ENCODE measurements at places on chromosomes 12 and 14.

- DNase-seq, result no peak
Observed at GRCh38 chr12:64125913-64126312, 96.2 kb downstream of the KICS2 start.

- no peak for DNase-seq
Observed at GRCh38 chr12:56596815-56597214, 33.3 kb downstream of the BAZ2A start.

GRCh38 chr12:63093084-63093483 is 57.9 kb downstream of the AVPR1A start:
- no peak for DNase-seq

DNA sequence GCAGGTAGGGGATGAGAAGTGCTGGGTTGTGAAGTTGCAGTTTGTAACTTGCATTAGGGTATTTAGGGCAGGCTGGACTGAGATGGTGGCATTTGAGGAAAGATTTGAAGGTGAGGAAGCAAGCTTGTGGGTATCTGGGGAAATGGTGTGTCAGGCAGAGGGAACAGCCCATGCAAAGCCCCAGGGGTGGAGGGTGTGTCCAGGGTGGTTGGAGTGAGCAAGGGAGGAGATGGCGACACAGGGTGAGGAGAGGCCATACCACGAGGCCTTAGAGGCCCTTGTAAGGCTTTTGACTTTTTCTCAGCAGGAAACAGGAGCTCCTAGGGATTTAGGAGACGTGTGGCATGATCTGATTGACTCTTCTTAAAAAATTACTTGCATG is 136.9 kb downstream of the NUAK1 start:
- no peak for DNase-seq

- no peak for DNase-seq
Observed at GRCh38 chr14:66746316-66747006, 238.5 kb downstream of the GPHN start.

DNA sequence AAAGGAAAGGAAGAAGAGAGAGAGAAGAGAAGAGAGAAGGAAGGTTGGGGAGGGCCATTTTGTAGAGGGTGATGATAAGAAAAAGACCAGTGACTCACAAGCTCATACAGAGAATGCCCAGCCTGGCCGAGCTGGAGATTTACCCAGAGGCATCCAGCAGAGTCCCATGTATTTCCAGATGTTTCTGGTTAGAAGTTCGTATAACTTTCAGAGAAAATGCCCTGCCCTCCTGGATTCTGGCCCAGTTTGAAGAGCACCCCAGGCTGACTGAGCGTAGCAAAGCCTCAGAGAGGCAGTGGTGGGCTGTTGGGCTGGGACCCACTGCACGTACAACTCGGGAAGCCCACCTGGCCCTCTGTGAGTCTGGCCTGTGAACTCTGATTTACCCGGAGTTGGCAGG is 221.8 kb downstream of the SLC41A2 start:
- no peak for DNase-seq

GRCh38 chr12:118959985-118960560 is 21.3 kb upstream of the SRRM4 start:
- no peak for DNase-seq

- no peak for DNase-seq
Observed at GRCh38 chr14:67549734-67550133, 16.6 kb downstream of the PLEKHH1 start.

DNA sequence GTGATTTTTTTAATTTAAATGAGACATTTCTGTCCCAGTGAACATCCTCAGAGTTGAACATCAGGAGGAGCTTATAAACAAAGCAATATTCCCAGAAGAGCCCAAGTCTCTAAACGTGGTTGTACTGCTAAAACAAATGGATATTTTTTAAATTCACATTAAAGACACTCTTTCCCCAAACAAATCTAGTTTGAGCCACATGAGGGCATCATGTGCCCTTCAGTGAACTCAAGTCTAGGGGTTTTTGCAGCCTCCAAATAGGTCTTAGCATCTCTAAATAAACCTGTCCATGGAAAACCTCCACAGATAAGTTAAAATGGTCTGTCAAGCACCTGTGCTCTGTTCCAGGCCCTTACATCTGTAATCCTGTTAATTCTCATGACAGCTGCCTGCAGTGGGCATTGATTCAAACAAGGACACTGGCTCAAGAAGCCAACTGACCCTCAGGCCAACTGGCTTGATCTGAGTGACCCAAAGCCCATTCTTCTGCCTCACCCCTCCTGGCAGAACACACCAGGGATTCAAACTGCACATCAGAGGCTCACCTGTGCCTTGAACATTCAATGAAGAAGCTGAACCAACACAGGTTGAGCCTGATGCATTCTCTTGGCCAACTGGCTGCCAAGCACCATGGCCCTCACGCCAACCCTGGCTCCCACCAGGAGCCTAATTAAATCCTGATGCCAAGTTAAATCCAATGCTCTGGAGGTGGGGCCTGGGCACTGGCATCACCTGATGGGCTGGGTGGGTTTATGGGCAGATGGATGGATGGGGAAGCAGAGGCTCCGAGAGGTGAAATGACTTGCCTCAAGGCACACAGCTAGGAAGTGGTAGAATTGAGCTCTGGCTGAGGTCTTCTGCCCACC is 8.6 kb downstream of the ISCU start:
- no peak for DNase-seq

GRCh38 chr14:72350215-72350614 is 418.0 kb downstream of the RGS6 start:
- no peak for DNase-seq

DNA sequence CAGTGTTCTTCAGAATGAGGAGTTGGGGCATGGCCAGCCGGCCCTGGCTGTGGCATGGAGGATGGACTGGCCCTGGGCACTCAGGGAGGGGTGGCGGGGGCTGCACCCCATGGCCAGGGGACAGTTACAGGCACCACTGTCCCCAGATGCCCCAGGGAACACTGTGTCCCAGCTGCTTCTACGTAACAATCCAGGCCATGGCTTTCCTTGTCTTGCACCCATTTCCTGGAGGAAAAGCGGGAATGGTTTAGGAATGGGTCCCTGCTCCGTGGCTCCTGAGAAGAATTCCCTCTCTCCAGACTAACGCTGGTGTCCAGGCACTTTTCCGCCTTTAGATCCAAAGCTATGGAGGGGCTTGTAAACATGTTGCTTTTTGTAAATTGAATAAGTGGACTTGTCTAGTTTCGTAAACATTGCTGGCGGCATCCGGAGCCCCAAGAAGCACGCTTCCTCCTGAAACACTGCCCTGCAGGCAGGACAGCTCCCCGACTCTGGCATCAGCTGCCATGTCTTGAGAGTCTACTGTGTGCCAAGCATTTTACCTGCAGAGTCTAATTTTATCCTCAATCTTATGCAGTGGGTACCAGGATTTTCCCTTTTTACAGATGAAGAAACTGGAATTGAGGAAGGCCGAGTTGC is 238.3 kb downstream of the SLC41A2 start:
- no peak for DNase-seq

GRCh38 chr12:59005193-59005955 is 85.1 kb upstream of the LRIG3 start:
- no peak for DNase-seq

GRCh38 chr12:42486407-42486806 is 103.1 kb downstream of the PRICKLE1 start:
- DNase-seq, result no peak

GRCh38 chr12:29207120-29207519 is 58.0 kb downstream of the FAR2 start:
- no peak for DNase-seq

DNA sequence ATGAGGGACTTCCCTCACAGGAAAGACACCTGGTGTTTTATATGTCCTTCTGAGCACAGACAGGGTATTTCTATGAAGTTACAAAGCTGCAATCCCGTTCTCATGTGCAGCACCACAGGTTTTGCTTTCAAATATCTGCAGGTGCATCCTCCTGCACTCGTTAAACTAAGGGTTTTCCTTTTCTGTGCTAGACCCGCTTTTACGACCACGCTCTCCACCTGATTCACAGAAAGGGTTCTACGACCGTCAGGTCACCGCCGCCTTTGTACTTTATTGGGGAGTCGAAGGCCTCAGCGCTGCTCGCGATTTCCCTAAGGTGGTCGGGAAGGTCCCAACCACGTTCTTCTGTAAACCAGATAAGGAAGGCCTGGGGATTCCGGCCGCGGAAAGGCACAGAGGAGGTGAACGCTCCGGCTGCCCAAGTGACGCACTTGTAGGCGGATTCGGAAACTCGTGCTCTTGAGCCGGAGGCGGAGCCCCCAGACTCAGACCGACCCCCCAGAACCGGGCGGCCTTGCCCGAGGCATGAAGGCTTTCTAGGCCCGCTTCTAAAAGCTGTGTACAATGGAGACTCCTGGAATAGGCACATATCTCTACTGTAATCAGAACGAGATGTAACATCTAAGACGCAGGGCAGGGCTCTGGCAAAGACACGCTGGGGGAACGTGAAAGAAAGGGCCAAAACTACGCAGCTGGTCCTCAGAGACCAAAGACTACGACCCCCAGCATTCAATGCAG is 995 bp upstream of the HSP90B1 start:
- DNase-seq, result peak; percentile 71

DNA sequence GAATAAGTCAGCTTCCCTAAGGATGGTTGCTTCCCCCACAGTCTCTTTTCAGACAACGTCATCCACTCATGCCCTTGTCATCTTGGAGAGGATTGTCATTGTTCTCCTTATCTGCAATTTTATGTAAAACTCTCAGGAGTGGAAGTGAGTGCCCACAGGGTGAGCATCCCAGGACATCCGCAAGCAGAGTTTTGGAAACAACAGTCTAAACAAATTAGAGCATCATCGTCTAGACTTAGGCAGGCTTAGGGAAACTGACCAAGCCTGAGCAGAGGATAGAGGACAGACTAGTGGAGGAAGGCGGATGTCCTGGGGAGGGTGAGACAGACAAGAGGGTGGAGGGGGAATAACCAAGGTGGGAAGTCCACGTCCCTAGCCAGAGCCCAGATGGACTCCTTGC is 63.7 kb upstream of the BDKRB2 start:
- DNase-seq, result no peak
